ENCODE measurements at places on chromosomes 3 and 15.

GRCh38 chr3:43874290-43874689, 183.6 kb downstream of the ABHD5 start:
- DNase-seq: no peak

DNA sequence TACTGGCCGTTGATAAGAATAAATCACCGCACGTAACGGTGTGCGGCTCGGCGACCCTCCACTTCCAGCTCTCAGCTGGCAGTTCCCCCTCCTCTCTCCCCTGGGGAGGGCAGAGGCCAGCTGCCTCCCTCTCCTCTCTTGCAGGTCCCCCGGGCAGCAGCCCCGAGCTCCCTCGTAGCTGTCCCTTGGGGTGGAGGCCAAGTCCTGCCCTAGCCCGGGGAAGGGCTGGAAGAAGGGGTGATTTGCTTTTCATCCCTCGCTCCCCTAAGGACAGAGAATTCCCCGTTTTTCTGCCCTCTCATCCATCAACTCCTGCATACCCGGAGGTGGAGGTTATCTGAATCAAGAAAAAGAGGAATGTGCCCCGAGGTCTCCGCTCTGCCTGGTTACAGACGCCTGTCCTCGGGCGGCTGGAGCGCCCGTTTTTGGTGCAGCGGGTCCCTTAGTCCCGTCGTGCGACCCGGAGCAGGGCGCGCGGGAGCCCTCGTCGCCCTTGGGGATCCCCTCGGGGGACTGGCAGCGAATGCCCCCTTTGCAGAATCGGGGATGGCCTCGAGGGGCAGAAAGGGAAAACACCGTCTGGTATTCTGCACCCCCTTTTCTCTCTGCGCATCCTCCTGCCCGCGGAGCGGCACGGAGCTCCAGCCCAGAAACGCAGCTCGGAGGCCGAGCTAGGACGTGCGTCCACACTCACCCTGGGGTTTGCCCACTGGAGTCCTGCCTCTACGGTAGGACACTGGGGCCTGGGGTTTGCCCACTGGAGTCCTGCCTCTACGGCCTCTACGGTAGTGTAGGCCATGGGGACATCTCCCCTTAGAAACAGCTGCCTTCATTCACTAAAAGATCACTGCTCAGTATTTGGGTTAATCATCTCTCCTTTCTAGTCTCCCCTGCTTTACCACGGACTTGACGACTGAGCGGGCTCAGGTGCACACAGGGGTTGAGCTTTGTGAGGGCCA, 2.2 kb downstream of the PTPRG start:
- DNase-seq: no peak

- no peak for DNase-seq
These were observed 12.0 kb downstream of the C3orf22 start for GRCh38 chr3:126546549-126547239.

DNA sequence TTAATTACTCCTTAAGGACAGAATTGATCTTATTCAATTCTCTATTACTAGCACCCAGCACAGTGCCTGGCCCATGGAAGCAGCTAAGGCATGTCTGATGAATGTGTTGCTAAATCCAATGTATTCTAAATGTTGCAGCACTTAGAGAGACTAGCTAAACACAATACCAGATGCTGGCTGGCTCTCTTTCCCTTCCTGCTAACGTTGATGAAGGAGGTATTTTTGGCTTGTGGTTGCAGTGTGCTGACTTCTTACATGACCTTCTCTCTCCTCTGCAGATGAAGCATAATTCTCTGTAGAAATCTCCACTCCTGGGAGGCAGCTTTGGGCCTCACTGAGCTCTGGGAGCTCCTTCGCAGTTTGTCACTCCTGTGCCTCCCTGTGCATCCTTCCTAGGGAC, 183.6 kb downstream of the PEX5L start:
- no peak for DNase-seq

- no peak for DNase-seq
These were observed 78.7 kb downstream of the SLC6A1 start for GRCh38 chr3:11071096-11071755.

DNA sequence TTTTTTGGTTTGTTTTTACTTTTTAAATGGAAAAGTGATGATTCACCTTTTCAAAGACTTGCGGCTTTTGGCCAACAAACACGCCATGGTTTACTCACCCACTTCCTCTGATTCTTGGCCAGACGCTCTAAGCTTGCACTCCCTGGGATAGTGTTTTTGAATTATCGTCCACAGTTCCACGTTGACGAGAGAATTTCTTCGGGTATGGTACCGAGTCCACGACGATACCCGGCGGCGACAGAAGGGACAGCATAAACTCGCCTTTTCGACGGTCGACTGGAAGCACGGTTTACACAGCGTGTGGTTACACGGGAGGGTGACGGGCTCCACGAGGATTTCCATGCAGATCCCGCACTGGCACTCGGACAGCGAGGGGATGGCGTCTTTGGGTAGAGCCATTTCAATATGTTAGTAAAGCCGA, 783 bp downstream of the RNF168 start:
- DNase-seq: peak; percentile 30

GRCh38 chr3:93973131-93974126, at the start of gene PROS1:
PROS1 (minus strand) TSS chr3:93973896; CDS start chr3:93973749, 147 bp downstream.
- DNase-seq: peak; percentile 60

- no peak for DNase-seq
These were observed 775 bp downstream of the C3orf33 start for GRCh38 chr3:155805204-155805801.

DNA sequence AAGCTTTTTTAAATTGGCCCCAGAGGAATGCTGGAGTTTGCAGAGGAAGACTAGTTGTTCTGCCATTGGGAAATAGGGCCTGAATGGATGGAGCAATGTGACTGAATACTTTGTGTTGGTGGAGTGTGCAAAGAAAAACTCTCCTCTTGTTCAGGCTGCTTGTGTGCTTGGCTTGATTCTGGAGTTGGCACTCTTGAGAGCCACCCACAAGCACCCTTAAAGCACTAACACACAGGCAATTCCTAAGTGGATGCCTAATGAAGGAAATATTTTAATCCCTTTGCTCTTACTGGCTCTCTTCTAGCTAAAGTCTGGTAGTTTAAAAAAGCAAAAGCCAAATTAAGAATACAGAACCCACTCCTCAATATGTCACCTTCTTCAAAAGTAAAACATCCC, 304.4 kb upstream of the C2CD4B start:
- no peak for DNase-seq

GRCh38 chr3:141965471-141965870, 89.0 kb downstream of the ATP1B3 start:
- no peak for DNase-seq

DNA sequence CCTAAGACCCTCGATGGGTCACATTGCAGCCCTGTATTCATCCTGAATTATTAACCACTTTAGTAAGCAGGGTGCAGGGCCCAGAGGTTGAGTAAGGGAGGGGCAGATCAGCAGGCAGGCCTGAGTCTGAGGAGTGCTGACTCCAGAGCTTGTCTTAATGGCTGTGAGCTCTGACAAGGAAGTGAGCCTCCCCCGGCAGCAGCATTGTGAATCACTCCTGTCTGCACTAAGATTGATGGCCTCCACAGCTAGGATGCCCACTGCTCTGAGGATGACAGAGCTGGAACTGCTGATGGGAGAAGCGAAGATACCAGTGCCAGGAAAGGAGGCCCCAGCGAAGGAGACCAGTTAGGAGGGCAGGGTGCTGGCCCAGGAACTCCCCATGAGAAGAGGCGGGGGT, 46.5 kb upstream of the CCDC174 start:
- no peak for DNase-seq

DNA sequence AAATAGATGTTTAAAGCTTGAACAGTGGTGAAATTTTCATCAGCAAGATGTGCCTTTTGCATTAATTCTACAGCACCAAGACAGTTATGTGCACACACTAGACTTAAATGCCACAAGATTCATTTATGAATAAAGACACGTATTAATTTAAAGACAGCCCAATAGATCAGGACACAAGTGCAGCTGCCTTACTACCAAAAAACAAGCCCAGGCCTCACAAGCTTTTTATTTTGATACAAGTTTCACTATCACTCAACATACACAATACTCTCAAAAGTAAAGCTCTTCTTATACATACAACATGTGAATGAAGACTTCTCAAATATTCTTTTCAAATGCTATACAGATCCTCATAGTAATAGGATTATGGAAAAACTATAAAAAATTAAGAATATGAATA, 2.4 kb downstream of the ACAP2 start:
- no peak for DNase-seq

GRCh38 chr3:11910971-11911531, 64.4 kb upstream of the TAMM41 start:
- no peak for DNase-seq

DNA sequence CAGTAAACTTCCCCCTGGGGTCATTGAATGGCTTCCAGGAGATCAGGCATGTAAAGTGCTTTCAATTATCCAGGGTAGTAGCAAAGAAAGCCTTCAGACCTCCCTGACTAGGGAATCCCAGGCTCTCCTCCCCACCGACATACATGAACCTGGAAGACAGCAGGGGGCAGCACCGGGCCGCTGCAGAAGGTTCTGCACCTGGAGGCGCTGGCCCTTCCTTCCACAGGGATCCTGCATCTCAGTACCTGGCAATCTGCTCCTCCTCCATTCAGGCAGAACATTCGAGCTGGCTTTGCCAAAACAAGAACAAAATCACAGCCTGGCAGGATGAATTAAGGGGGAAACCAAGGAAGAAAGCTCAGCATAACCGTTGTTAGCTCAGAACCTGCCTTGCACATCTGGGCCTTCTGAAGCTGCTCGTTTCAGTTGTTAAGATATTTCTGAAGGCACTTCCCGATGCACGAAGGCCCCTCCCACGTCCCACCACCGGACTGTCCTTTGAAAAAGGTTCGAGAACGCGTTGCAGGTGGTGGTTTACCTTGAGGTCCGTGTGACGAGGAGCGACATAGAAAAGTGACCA, 237.7 kb downstream of the SLCO3A1 start:
- DNase-seq: no peak

GRCh38 chr3:160312014-160312624, 86.9 kb downstream of the C3orf80 start:
- no peak for DNase-seq

DNA sequence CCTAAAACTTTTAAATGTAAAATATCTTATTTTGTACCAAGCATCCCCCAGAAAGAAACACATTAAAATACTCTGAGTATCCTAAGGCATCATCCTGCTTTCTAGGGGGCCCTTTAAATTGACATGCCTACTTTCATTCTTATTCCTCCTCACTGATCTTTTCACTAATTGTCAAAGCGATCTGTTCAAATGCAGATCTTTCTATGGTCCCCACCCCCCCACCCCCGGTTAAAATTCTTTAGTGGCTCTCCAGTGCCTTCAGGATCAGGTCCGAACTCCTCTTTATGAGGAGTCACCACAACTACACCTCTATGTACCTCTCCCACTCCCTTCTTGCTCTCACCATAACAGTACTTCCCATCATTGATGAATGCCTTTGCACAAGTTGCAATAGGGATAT, 19.2 kb upstream of the TFDP2 start:
- DNase-seq: no peak

DNA sequence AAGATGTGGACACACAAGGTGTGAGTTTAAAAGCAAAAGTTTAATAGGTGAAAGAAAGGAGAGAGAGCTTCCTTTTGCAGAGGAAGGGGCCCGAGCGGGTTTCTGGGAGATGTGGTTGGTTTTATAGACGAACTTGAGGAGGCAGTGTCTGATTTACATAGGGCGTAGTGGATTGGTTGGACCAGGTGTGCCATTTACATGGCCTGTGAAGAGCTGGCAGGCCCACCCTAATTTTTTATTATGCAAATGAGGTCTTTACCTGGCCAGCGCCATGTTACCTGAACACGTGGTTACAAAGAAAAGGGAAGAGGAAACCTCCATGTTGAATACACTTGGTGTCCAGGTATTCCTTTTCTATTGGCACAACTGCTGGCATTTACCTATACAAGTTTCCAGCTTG, 42.8 kb upstream of the THSD4 start:
- no peak for DNase-seq

DNA sequence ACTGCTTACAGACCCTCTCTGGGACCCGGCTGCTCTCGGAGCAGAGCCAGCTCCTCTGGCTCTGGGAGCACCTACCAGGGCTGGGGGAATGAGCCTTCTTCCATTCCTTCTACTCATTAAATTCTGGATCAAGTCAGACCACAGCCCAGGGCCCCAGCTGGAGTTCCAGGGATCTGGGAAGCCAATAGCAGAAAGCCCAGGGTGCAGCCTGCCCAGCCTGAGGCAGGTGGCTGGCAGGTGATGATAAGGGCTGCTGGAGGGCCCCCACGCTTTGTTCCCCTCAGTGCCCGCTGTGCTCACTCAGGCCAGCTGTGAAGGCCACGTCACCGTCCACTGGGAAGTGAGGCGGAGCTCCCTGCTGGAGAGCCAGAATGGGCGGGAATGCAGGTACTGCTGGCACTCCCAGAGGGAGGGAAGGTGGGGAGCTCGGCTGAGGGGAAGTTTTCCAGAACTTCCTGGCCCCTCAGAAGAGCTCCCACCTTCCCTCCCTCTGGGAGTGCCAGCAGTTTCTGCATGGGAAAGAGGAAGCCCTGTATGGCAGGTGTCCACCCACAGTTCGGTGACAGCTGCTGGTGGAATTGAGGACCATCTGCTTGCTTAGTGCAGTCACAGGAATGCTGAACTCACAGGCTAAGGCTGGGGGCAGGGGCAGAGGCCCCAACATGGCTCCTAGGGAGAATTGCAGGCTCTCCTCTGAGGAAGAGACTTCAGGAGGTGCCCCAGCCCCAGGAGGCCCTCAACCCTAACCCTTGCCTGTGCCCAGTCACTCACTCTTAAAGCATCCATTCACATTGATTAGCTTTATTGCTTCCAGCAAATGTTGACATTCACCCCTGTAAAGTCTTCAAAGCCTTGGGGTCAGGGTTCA, 12.6 kb upstream of the RTP3 start:
- DNase-seq: no peak

DNA sequence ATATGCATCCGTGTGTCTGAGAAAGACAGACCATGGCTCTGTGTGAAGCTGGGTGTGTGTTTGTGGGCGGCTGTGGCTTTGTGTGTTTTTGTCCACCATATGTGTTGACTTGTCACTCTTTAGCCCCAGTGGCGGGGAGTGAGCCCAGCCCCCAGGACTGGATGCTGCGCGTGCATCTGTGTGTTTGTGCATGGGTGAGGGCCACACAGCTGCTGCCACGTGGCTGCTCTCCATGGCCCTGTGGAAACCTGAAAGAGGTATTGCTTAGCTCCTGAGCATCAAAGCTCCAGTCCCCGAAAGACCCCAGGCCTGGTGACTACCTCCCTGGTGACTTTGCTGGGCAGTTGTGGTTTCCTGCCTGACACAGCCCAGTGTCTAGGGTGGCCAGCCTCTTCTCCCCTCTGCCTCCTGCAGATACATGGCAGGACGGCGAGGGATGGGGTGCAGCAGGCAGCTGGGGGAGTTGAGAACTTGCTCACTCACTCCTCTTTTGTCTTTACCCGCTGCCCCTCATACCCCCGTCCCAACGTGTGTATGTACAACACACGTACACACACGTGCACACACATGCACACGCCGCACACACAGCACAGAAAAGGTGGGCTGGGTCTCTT, 6.5 kb downstream of the EPHB3 start:
- DNase-seq: no peak

- no peak for DNase-seq
These were observed 49.5 kb upstream of the PCSK6 start for GRCh38 chr15:101538996-101539395.

GRCh38 chr3:189502676-189503257, 128.4 kb upstream of the TP63 start:
- no peak for DNase-seq

- DNase-seq: peak; percentile 70
These were observed 79.8 kb upstream of the NR2E3 start for GRCh38 chr15:71730277-71731144.
